Activated CD4-positive, alpha-beta T cell treated with anti-CD3 and anti-CD28 coated beads, Interleukin-2, amount 50 U/mL, for 48 hours (primary cell): ENCODE measurements at places on chromosomes 3 and 15.

- no peak for DNase-seq
Observed at GRCh38 chr15:26359855-26360254, 413.0 kb downstream of the GABRB3 start.

DNA sequence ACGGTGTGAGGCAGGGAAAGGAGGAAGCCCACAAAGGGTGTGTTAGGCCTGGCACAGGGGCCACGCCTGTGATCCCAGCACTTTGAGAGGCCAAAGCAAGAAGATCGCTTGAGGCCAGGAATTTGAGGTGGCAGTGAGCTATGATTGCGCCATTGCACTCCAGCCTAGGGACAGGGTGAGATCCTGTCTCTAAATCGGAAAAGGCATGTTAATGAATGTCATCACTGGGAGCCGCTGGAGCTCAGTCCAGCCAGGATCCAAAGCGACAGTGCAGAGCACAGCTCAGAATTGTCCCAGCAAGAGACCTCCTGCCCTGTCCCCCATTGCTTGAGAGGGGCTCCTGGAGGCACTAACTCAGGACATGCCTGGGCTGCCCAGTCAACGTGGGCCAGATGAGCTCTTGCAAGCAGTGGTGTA lies 15.0 kb upstream of the FBLN2 start:
- DNase-seq, result no peak

GRCh38 chr3:78918361-78919020 lies 849.3 kb downstream of the ROBO1 start:
- DNase-seq, result no peak

GRCh38 chr3:50336452-50337174 lies 4.0 kb downstream of the RASSF1 start:
- DNase-seq, result no peak
